ENCODE measurements at places on chromosomes 6 and 20.
A peak's percentile ranks its signal among the peaks of the same experiment; 100 is the strongest.

DNA sequence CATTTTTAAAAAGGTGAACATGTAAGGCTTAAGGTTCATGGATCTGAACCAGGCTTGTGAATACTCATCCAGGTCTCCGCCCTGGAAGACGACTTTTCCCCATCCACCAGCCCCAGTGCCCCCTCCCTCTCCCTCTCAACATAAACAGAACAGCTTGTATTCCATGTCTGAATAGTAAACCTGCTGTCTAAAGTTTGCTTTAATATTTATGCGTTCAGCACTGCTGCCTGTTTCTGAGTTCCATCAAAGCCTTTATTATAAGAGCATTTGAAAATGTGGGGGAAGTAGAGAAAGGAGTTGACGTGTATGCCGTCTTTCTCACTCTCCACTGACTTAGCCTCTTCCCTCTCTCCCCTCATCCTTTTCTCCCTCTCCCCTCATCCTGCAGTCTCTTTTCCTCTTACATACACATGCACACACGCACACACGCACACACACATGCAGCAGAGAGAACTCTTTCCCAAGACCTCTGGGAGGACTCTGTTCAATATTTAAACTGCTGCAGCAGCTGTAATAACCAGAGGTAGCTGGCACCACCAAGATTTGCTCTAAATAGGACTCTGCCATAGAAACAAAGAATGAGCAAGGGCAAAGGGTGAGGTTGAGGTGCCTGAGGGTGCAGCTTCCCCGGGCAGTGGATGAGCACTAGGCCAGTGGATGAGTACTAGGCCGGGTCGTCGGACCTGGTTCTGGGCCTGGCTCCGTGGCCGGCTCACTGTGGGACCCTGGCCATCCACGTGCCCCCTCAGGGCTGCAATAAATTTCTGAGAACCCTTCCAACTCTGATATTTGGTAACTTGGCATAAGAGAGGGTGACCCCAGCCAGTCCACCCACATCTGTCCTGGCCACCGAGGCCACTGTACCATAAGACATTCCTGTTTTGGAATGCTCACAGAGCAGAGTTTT is 35.4 kb upstream of the VSTM2L start:
- DNase-seq: no peak

DNA sequence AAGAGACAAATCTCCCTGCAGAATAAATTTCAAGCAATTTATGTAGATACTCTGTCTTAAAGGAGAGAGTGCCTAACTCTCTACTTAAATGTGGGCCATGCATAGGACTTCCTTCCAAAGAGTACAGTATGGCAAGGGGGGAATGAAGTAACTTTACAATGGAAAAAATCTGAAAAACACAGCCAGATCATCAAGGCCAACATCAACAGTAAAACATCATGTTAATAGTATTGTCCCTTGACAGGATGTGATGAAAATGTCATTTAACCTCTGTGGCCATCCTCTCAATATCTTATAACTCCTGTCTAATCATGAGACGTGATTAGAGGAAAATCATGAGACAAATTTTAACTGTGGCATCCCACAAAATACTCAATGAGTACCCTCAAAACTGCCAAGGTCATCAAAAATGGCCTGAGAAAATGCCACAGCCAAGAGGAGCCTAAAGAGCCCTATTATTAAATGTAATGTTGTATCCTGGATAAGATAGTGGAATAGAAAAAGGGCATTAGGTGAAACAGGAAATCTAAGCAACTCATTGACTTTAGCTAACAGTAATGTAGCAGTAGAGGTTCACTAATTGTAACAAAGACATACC is 47.5 kb downstream of the CNBD2 start:
- no peak for DNase-seq

DNA sequence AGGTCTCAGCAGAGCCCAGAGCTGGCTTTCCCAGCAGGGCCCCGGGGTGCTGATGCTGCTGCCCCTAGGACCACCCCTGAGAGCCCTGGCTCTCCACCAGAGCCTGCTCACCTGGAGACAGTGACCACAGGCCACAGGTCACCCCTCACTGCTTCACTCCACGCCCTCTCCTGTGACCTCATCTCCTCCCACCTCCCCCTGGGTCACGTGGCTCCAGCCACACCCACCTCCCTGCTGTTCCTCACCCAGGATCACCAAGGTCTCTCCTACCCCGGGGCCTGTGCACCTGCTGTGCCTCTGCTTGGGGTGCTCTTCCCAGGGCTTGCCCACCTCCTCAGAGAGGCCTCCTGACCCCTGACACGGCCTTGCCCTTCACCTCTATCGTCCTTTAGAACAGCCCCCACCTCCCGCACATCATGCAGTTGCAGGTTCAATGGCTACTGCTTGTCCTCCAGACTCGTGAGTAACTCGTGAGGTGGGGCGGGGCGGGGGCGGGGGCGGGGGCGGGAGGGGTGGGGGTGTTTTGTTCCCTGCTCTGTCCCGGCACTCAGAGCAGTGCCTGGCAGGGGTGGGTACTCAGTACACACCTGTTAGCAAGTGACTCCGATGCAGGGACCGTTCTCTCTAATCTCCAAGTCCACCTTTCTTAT is 468.0 kb downstream of the PREX1 start:
- DNase-seq: no peak

- DNase-seq: no peak
Measured at GRCh38 chr6:168634541-168635328, 193.8 kb downstream of the SMOC2 start.

DNA sequence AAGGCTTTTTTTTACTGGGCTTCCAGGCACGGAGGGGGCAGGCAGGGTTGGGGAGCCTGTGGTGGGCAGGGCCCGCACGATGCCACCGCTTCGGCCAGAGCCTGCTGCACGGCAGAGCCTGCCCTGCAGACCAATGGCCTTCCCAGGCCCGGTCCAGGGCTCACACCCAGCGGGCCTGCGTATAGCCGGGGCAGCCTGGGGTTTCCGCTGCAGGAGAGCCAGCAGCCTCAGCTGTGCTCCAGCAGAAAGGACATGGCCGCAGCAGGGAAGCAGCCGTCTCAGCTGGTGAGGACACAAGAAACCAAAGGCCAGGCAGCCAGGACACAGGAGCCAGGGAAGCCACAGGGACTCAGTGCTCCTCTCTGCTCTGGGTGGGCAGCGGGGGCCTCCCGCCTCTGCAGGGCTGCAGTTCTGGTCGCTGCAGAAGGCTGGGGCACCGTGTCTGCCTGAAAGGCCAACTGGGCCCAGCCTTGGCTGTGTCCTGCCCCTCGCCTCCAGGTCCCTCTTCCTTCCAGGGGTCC is 90.6 kb downstream of the TTLL2 start:
- DNase-seq: no peak

- no peak for DNase-seq
Measured at GRCh38 chr6:33987531-33988021, 158.3 kb downstream of the GRM4 start.

DNA sequence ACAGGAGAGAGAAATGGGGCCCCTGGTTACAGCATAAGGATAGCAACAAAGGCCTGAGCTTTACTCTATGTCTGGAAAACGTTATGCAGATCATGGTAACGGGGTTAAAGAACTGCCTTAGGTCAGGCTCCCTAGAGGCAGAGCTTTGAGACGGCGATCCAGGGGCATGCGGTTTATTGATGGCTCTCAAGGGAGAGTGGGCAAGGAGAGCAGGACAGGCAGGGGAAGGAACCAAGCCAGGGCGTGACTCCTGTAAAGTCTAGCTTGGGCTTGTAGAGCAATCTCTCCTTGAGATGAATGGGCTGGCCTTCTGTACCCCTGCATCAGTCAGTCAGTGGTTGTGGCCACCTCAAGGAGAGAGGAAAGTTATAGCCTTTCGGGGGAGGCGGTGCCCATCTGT is 12.5 kb upstream of the FERMT1 start:
- no peak for DNase-seq

DNA sequence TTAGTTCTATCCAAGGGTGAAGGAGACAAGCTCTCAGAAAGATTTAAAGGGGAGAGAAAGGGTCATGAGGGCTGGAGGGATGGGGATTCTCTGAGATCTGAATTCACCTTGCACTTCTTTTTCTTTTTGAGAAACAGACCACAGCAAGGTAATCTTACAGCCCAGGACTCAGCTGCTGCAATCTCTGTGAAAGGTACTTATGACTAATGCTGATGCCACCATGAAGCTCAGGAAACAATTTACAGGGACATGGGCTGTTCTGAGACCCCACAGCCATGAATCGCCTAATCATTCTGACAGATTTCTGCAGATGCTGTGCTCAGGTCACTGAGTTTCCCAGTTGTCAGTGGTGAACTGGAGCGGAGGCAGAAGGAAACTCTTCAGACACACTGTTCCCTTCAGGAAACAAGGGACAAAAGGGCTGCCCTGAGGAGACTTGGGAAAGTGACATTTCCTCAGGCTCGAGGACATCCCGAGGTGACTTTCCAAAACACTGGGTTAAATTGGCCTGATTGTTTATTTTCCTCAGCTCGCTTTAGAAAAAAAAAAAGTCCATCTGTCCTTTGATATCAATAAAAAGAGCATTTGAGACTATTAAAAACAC is 103.8 kb upstream of the PLCB4 start:
- DNase-seq: no peak

- no peak for DNase-seq
Measured at GRCh38 chr6:137414599-137414998, 79.6 kb downstream of the OLIG3 start.

DNA sequence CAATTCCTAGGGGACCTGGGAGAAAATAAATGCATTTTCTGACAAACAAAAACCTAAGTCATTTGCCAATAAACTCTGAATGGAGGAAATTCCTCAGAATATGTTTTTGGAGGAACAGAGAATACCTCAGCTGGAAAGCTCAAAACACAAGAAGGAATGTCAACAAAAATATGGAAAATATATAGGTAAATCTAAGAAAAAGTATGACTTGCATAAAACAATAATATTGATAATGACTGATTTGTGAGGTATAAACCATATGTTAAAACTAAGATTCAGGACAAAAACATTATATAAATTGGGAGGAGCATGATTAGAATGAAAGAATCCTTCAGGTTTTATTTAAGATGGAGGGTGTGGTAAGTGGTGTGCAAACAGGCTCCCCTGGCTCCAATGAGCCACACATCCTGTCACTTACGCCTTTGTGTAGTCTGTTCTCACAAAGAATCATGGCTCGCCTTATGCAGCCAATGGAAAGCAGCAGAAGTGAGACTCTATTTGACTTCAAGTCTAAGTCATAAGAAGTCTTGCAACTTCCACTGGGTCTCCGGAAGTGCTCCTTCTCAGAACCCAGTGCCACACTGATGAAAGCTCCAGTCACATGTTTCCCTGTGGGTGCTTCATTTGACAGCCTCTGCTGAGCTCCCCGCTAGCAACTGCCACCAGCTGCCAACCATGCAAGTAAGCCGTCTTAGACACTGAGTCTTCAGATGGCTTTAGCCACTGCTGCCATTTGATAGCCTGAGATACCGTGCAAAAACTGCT is 8.1 kb downstream of the CFAP61 start:
- DNase-seq: no peak

GRCh38 chr6:38578075-38578474 is 61.7 kb downstream of the BTBD9 start:
- DNase-seq: no peak

GRCh38 chr6:108796875-108797274 is 51.3 kb upstream of the ARMC2 start:
- DNase-seq: no peak

- peak; percentile 28 for DNase-seq
Measured at GRCh38 chr6:2810092-2810671, 31.5 kb downstream of the SERPINB1 start.

- DNase-seq: no peak
Measured at GRCh38 chr6:149264629-149265028, 52.9 kb upstream of the TAB2 start.

DNA sequence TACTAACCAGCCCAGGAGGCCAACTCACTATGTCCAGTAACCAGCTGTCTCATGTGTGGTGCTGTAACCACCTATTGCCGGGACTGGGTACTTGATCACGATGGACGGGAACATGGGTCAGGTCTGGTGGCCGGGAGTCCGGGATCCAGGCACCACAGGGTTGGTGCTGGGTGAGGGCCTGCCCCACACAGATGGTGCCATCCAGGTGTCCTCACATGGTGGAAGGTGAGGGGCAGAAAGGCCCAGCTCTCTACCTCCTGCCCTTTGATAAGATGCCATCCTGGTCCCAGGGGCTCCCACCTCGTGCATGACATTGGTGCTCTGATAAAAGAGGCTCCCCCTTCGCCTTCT is 116.3 kb downstream of the TAF4 start:
- no peak for DNase-seq

DNA sequence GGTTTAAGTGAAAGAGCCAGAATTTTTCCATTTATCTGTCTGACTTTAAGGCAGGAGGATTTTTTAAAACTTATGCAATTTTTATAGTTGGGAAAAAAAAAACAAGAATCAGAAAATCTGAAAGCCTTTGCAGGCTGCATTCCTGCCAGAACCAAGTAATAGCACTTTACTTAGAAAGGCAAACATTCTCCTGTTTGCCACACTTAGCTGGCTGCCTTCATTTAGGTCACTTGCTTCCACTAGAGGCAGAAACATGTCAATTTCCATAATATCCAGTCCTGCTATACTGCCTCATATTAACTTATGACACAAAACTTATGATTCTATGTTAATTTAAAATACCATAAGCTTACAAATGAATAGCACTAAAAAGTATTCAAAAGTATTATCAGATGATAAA is 425.8 kb downstream of the FRK start:
- DNase-seq: no peak

DNA sequence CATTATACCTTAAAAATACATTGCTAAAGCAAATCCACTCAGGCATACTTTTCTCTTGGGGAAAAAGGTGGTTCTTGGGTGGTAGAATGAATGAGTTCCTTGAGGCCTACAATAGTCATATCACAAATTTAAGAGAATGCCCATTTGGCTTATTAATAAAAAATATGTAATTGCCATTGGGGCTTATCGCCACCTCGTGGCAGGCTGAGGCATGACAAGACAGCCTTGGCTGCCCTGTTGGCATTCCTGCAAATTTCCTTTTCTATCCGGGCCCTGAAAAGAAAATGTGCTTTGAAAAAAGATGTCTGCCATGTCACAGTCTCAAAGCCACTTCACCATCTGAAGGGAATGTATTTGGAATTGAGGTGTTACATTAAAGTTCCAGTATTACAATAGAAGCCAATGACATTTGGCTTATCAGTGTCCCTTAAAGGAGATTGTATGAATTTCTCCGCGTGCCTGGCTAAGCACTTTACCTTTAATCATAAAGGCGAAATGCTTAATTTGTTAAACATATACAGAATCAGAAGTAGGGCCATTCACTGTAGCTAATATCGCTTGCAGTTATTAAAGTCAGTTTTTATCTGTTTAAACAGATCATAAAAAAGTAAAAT is 188.3 kb upstream of the ZFP64 start:
- DNase-seq: peak; percentile 17

GRCh38 chr20:22346716-22347115 is 237.7 kb downstream of the FOXA2 start:
- no peak for DNase-seq

DNA sequence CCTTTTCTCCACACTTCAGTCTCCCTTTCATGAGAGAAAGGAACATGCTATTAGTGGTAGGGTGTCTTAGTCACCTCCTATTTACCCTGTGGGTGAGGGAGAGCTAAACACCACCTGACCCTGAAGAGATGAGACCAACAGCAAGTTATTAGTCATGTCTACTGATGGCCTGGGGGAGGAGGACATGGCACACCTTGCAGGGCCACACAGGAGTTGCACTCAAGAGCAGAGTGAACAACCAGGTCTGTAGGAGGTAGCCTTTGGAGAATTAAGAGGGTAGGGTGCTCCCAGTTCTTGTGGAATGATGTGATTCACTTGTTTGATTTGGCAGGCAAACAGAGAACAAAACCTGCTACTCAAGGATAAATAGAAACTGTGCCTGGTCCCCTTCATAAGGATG is 82.7 kb upstream of the FABP7 start:
- DNase-seq: no peak

- DNase-seq: peak; percentile 2
Measured at GRCh38 chr20:14062786-14063185, 67.5 kb downstream of the MACROD2 start.

Measured in fibroblast of villous mesenchyme (primary cell).